Activated B cell treated with CpG ODN at 0.5 μM for 24 hours (primary cell): ENCODE measurements at places on chromosomes 4 and X.

DNA sequence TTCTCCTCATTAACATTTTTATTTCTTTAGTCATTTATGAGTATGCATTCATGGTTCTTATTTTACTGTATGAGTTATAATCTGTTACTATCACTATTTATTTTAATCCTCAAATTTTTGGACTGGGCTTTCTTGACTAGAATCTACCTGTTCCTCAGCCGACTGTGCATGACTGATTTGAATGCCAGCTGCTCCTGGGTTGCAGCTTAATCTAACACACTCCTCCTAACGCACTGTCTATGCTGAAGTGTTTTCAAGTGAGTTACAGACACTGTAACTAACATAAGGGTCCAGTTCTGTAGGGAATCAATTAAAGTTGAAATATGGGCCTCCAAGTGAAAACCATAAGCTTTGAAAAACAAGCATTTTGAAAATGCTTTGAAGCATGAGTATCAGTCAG lies 137.4 kb upstream of the ARSJ start:
- DNase-seq = no peak

GRCh38 chr4:185566972-185567371 lies 31.7 kb upstream of the PDLIM3 start:
- no peak for DNase-seq

- no peak for DNase-seq
Measured at GRCh38 chrX:40637687-40638086, 9.7 kb downstream of the CXorf38 start.

- no peak for DNase-seq
Measured at GRCh38 chr4:185276036-185276435, 66.6 kb downstream of the SNX25 start.

GRCh38 chrX:107452581-107452980 lies 3.1 kb downstream of the FRMPD3 start:
- DNase-seq = no peak

GRCh38 chr4:70868778-70869177 lies 29.1 kb upstream of the GRSF1 start:
- DNase-seq = no peak

GRCh38 chr4:18981234-18981615 lies 959.7 kb upstream of the LCORL start:
- DNase-seq = no peak

- DNase-seq = no peak
Measured at GRCh38 chr4:165208221-165208652, 876 bp downstream of the KLHL2 start.

DNA sequence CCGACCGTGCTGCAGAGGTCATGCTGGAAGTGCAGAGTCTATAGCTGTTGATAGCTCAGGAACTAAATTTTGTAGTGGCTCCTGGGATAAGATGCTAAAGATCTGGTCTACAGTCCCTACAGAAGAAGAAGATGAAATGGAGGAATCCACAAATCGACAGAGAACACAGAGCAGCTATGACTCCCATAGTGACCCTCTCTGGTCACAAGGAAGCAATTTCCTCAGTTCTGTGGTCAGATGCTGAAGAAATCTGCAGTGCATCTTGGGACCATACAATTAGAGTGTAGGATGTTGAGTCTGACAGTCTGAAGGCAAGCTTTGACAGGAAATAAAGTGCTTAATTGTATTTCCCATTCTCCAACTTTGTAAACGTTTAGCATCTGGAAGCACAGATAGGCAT lies 8.8 kb downstream of the MANBA start:
- no peak for DNase-seq

DNA sequence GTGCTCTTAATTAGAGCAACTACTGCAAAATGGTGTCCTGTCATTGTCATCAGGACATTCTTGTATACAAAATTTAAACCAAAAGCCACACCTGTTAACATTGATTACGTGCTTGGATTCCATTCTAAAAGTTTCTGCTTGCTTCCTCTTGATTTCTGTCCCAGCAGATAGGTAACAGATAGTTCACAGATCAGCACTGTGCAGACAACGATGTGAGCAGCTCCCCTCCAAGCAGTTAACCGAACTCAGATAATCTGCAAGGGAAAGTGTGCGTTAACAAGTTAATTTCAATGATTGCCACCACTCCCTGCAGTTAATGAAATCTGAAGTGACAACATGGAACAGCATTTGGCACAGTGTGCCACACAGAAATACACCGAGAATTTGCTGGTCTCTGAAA lies 54.4 kb upstream of the RELL1 start:
- no peak for DNase-seq

DNA sequence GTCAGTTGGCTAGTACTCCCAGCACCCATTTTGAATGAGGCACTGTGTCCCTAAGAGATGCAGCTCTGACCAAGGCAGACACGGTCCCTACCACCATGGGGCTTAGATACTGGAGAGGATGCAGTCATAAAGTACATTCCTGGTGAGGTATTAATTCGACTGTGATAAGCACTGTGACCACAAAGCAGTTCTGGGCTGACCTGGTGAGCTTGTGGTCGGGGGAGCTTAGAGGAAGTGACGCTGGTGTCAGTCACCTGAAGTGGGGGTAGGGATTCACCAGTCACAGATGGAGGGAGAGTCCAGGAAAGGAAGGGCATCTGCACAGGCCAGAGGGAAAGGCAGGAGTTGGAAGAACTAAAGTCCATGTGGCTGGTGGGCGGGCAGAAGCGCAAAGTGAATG lies 15.8 kb upstream of the CLTRN start:
- no peak for DNase-seq

DNA sequence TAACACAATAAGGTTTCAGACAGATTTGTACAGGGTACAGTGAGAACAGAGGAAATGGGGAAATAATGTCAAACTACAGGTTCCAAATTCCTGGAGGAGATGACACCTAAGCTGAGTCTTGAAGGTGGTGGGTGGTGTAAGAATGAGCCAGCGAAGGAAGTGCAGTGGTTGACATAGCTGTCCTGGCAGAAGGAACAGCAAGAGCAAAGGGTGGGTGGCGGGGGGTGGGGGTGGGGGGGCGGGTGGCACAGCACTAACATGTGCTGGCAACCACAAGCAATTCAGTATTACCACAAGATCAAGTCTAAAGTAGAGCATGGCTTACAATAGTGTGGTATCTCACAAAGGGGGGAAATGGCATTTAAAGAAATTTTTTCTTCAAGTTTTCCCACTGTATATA lies 13.1 kb upstream of the G3BP2 start:
- no peak for DNase-seq

DNA sequence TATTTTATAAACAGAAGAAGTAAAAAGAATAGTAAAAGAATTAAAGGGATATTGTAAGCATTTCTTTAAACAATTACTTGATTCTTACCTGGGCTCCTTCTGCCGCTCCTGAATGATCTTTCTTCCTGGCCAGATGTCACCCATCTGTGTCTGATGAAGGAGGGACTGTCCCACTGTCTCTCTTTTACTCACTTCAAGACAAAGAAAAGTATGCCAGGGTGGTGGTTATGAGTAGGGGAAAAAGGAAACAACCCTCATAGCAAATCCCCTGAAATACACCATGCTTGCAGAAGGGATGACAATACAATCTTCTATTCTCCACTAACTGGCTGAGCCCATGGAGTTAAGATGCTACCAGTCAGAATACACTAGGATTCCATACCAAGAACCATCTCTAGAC lies 31.1 kb downstream of the SYTL4 start:
- no peak for DNase-seq

GRCh38 chr4:143391261-143391660 lies 54.6 kb downstream of the GAB1 start:
- no peak for DNase-seq

DNA sequence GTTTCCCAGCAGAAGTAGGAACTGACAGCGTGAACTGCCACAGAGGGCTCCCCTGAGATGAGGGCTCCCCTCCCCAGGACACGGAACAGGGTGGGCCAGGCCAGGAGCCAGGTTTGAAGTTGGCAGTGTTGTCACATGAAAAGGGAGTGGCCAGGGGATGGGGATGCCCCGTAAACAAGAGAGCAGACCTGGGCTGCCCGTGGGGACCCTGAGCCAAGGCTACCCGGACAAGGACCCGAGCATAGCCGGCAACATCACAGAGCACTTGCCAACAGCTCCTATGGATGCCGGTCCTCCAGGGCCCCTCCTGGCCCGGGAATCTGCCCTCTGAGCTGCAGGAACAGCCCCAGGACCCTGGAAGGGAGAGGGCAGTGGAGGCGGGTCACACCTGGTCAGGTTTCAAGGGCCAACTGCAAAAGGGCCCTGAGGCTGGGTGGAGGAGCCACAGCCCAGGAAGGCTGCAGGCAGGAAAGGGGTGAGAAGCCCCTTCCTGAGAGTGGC lies 102.1 kb downstream of the CPZ start:
- DNase-seq = no peak

GRCh38 chrX:39577206-39577984 lies 520.4 kb downstream of the BCOR start:
- no peak for DNase-seq

GRCh38 chrX:81202943-81203342 lies 1.0 kb downstream of the SH3BGRL start:
- no peak for DNase-seq

GRCh38 chr4:56317749-56318148 lies 69.5 kb downstream of the AASDH start:
- no peak for DNase-seq

DNA sequence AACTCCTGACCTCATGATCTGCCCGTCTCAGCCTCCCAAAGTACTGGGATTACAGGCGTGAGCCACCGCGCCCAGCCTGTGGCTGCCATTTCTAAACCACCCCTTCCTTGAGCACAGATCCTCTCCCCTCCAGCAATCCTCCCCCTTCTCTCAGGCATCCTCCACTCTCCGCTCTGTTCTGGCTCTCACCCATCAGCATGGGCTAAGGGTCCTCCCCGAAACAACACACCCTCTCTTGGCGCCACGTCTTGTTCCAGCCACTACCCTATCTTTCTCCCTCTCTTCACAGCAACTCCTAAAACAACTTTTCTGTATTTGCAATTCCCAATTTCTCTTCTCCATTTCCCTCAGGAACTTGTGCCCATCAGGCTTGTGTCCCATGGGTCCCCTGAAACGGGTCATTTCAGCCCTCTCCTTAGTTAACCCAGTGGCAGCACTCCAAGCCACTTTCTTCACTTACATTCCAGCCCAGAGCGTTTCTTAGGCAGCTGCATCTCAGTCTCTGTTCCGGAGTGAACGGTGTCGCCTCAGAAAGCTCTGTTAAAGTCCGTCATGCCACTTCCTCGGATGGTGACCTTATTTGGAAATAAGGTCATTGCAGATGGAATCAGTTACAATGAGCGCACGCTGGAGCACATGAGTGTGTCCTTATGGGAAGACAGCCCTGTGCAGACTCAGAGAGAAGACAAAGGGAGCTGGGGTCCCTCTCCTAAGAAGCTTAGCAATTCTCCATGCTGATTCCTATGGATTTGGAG lies 28.3 kb upstream of the CLDN24 start:
- no peak for DNase-seq

- DNase-seq = no peak
Measured at GRCh38 chr4:175562111-175562510, 250.0 kb downstream of the GPM6A start.
